ENCODE measurements at places on chromosomes 2 and 18. TPM values are rescaled to one million over a fixed set of nuclear protein-coding genes. Genes with fewer than 3 reads are reported as not detected.

DNA sequence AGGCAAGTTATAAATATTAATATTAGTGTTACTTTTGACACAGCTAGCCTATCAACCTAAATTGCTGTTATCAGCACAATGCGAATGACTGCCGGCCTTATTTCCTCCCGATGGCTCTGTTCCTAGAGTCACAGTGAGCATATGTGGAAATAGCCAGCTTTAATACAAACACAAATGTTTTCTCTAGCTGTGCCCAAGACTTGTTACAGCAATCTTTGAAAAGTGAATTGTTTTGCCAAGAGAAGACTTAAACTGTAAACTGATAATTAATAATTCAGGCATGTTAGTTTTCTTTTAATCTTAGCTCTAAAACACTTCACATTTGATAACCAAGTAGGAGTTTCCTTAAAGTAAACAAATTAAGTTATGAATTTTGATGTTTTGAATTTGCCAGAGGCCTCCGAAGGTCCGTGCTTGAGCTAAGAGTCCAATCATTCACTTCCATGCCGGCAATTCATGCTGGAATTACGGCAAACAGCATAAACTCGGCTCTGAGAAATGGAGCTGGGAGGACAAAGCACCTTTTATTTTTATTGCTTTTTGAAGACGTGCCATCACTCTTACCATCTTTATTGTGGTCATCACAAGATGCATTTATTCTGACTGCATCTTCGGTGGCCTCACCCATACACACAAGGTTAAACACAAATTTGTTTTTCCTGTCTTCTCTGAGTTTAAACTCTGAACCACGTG is 184.5 kb upstream of the CWC22 start:
- no peaks in the 10 kb centered on the region for H3K27me3 ChIP-seq
- no peak overlapping the region for H3K4me3 ChIP-seq
- no peak for DNase-seq
- H3K36me3 ChIP-seq, result no peaks in the 10 kb centered on the region
- H3K4me1 ChIP-seq, result no peaks in the 10 kb centered on the region
- H3K27ac ChIP-seq, result no peak overlapping the region

DNA sequence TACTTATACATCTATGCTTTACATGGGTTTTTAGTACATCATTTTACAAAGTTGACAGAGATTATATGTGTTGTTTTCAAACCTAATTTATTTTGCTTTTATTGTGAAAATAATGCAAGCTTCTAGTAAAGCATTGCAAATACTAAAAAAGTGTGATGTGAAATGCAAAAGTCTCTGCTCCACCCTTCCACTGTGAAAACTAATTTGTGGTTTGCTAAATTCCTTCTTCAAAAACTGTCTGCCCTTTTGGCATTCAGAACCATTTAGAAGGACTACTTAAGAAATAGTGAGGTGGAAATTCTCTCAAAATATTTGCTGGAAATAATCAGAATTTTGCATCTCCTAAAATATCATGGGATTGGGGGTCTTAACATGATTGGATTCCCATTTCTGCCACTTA is 78.4 kb downstream of the CSRNP3 start:
- no peak overlapping the region for H3K4me3 ChIP-seq
- no peaks in the 10 kb centered on the region for H3K4me1 ChIP-seq
- no peak overlapping the region for H3K27ac ChIP-seq
- H3K36me3 ChIP-seq, result no peaks in the 10 kb centered on the region
- no peaks in the 10 kb centered on the region for H3K27me3 ChIP-seq

- H3K4me3 ChIP-seq, result no peak overlapping the region
- peaks cover 6% of the 10 kb centered on the region for H3K4me1 ChIP-seq
- no peak for DNase-seq
- H3K27me3 ChIP-seq, result no peaks in the 10 kb centered on the region
- no peak overlapping the region for H3K27ac ChIP-seq
These were observed 44.9 kb downstream of the DYSF start for GRCh38 chr2:71498261-71498701.

LCT gene
- 0.06 TPM for total RNA-seq

TMEFF2 gene
- 1.5 TPM for total RNA-seq

KRTCAP3 gene
- total RNA-seq, result 50.1 TPM

CFAP53 gene
- total RNA-seq, result 0.34 TPM

GRCh38 chr2:64768491-64769005 is 114.8 kb upstream of the SERTAD2 start:
- no peaks in the 10 kb centered on the region for H3K36me3 ChIP-seq
- H3K4me1 ChIP-seq, result peaks cover 2% of the 10 kb centered on the region
- peaks cover 23% of the 10 kb centered on the region for H3K27me3 ChIP-seq

DNA sequence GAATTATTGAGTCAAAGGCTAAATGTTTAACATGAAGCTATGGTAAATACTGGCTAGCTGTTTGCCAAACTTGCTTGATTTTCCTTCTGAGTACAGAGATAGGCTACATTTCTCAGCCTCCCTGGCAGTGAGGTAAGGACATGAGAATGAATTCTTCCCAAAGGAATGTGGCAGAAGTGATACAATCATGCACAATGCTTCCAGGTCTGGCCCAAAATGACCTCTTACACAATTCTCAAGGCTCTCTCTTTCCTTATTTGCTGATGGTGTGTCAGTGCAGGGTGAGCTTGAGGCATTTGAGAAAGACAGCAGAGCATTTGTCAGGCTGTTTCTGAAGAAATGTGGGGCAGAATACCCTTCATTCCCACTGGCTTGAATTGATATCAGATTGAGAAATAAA is 95.6 kb upstream of the NABP1 start:
- H3K4me3 ChIP-seq, result no peak overlapping the region
- no peaks in the 10 kb centered on the region for H3K4me1 ChIP-seq
- H3K27me3 ChIP-seq, result no peaks in the 10 kb centered on the region
